ENCODE measurements at places on chromosomes 7 and 10.
A peak's percentile ranks its signal among the peaks of the same experiment; 100 is the strongest.

GRCh38 chr7:50496569-50496968, 46.4 kb upstream of the FIGNL1 start:
- DNase-seq: no peak

GRCh38 chr7:104530251-104530650, 201.8 kb downstream of the LHFPL3 start:
- no peak for DNase-seq

DNA sequence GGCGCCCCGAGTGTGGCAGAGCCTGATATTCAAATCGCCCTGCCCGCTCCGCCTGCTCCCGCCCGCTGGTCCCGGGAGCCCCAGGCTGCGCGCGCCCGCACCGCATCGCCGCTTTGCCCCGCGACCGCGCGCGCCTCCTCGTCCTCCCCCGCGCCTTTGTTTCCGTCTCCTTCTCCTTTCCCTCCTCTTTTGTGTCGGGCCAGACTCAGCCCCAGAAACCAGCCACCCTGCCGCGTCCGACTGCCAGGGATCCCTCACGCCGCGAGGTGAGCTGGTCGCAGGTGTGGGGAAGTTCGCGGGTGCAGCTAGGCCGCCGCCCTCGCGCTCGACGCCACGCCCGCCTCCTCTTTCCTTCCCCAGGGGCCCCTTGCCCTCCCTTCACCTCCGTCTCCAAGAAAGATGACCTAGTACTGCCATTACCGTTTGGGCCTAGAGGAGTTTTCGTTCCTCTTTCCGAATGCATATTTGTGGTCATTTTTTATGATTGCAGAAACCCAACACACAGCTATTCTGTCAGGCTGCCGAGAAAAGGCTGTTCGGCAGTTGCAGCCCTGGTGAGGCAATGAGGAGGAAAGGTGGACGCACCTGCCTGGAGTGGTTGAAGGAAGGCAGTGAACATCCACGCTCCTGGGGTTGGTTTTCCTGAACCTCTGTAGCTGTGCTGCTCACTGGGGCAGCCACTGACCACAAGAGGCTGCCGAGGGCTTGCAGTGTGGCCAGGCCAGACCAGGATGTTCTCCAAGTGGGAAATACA, 107.3 kb downstream of the SNX10 start:
- no peak for DNase-seq

DNA sequence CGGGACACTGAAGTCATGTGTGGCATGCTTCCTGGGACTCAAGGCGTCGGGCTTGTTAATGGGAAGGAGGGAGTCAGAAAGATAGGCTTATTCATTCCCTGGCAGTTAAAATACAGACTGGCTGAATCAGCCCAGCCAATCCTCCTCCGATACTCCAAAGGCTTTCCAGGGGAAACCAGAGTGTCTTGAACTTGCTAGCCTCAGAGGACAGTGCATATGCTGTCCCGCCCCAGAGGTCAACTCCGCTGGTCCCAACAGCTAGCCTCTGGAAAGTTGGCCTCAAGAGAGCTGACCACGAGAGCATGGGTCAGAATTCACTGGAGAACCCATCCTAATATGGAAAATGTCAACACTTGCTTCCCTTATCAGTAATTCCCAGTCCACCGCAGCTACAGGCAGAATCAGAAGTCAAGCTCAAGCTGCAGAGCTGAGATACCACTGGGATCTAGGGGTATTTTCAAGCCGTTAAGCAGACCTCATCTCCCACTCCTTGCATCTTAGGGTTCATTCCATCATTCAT, 43.0 kb downstream of the ELMO1 start:
- DNase-seq: no peak

DNA sequence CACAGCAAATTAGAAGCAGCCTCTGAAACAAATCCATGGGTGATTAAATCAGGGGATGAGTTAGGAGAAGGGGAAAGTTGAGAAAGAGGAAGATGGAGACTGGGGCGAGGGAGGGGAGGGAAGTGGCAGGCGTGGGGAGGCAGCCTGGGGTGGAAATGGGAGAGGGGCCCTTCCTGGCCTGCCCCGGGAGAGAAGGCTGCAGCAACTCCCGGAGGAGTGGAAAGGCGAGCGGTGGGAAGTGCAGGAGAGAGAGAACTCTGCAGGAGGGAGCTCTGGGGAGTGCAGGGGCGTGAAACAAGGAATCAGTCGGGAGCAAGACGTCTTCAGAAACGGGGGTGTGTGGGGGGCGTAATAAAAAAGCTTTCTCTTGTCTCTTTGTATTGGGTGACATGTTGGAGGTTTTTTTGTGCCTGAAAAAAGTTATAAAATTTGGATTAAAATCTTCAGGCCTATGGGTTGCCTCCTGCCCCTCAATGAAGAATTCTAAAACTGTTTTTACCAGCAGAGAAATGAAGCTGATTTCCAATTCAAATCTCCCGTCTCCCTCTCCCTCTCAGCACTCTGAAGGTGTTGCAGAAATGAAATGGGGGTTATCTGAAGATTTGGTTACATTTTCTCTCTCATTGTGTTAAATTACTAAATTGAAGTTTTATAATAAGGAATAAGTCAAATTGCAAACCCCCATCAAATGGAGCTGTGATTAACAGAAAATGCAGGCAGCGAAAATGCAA, 4.7 kb upstream of the UNCX start:
- no peak for DNase-seq

- no peak for DNase-seq
Observed at GRCh38 chr7:16028636-16029035, 342.2 kb upstream of the MEOX2 start.

DNA sequence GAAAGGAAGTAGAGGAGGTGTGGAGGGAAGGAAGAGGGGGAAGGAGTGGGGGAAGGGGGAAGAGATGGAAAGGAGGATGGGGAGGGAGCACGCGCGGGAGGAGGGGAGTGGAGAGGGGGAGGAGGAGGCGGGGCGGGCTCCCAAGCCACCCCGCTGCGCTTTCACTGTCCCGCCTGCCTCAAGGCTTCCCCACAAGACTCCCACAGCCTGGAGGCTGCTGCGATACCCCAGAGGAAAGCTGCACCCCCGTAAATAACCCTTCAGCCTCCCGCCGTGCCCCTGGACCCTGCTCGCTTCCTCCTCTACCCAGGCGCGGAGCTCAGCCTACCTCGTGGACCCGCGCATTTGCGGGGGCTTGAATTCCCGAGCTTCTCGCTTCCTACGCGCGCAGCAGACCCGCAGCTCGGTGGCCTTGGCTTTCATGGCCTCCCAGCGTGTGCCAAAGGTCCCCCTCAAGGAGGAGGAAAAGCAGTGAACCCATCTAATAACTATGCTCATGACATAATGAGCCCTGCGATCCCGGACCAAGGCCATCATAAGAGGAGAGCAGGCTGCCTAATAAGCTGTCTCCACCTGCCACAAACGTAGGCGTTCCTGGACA, at the start of gene C10orf67:
Gene C10orf67 (minus strand): TSS at position 557 of the 601 bp plus-strand sequence. CDS start 23 bp downstream, at position 534.
- no peak for DNase-seq

DNA sequence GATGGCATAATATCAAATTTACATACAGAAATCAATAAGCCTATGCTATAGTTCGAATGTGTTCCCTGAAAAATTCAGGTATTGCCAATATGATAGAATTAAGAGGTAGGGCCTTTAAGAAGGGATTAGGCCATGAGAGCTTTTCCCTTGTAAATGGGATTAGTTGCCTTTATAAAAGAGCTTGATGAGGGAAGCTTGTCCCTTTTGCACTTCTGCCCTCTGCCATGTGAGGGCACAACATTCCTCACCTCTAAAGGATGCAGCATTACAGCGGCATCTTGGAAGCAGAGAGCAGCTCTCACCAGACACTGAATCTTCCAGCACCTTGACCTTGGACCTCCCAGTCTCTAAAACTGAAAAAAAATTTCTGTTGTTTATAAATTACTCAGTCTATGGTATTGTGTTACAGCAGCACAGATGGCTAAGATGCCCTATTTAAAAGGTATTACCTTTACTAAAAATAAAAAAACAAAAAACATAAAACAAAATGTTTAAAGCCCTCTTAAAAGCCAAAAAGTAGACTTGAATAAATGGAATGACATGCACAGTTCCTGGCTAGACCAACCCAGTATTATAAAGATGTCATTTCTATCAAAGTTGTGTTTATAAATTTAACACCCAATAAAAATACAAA, 909.6 kb downstream of the REEP3 start:
- DNase-seq: no peak

DNA sequence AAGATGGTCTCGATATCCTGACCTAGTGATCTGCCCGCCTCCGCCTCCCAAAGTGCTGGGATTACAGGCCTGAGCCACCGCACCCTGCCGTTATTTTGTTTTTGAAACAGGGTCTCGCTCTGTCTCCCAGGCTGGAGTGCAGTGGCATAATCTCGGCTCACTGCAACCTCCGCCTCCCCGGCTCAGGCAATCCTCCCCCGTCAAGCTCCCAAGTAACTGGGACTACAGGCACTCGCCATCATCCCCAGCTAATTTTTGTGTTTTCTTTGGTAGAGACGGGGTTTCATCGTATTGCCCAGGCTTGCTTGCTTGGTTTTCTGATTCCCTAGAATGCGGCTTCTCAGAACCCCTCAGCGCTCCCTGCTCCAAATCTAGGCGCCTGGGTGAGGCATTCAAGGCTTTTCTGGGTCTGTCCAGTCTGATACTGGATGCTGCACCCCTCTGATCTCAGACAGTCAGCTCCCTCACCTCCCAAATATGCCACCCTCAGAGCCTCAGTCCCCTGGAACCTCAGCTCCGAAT, 1.3 kb downstream of the TFR2 start:
- peak; percentile 56 for DNase-seq

GRCh38 chr10:128078136-128078969, 47.9 kb downstream of the MKI67 start:
- peak; percentile 14 for DNase-seq

DNA sequence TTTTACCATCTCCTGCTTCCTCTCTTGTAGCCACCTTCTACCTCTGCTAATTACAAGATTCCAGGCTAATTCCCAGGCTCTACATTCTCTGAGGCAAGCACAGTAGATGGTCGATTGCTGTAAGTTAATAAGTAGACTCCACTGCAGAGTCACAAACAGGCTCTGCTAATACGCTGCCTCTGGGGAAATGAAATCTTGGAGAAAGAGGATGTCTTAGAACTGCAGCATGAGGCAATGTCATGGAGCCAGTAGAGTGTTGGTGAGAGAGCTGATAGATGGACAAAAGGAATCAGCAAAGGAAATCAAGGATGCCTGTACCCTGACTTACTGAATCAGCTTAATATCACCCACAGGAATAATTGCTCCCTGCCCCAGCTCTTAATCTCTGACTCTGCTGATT, 1260.3 kb downstream of the XPNPEP1 start:
- no peak for DNase-seq

- DNase-seq: no peak
Observed at GRCh38 chr10:7786430-7786829, 1.4 kb downstream of the KIN start.

DNA sequence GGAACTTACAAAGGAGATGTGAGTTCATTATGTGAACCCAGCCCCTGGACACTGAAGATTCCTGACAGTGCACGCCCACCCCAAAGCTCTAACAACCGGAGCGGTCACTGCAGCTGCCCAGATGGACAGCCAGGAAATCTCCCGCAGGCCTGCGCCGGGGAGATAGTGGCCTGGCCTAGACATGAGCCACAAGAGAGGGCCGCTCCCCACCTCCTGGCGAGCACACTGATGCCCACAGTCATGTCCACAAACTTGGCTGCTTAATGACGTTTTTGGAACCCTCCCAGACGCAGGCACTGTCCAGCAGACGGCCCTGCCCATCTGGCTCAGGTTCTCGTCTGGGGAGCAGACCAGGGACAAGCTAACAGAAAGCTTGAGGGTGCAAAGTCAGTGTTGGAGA, 34.2 kb downstream of the TCERG1L start:
- DNase-seq: no peak

DNA sequence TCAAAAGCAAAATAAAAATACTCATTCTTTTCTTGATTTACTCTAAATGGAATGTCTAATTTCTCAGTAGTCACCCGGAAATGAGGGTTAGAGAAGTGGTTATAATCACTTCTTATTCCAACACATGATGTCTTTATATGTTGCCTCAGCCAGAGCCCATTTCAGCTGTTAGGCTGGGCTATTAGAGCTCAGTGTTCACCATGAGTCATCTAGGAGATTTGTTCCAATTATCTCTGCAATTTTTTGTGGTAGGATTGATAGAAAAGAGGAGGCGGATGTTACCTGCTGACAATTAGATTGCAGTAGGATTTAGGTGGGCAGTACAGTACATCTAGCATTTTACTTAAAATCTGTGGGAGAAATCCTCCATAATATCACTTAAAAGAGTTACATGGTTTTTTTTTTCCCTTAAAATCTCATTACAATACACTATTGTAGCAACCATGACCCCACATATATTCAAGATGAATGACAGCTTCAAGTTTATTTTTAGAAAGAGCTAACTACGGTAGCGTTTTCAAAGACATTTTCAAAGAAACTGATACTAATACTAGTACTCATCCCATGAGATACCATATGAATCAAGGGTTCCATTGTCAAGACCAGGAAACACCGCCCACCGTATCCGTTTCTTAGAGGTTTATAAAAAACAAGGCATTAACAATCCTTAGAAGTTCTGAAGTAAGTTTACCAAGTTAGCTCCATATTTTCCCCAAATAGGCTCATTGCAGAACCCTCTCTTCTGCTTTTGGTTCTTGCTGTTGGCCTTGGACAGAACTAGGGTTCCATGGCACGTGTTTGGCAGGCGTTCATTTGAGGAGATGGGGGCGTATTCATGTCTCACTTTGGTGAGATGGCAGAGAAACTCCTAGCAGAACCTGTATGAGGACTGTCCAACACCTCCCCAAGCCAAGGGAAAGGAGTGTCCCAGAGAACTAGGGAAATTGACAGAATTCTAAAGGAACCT, 10.4 kb downstream of the CPA2 start:
- DNase-seq: no peak

DNA sequence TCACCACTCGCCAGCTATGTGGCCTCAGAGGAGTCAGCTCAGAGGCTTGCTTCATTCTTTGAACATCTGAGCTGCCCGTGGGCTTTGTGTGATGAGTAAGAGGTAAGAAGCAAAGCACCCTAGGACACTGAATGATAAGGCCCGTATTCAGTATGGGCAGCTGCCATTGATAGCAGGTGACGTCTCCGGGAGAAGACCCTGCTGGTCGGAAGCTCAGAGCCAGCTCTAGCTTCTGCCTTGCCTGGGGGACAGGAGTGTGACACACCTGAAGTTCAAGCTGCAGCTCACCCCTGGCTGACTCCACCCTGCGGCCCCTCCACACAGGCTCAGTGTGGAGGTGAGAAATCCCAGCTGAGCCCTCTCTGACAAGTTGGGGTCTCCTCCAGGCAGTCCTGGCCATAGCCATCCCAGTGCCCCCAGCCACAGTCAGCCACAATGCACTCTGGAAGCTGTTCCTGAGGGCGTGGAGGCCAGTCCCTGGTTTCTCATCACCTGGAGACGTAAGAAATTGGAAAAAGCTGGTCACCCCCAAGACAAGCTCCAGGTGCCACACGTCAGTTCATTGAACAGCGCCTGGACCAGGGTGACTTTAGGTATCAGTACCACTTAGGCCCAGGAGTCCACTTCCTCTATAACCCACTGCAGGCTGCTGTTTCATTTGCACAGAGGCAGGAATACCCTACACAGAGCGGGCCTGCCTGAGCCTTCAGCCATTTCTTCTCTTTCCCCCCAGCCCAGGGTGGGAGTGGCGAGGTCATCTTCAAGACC, 164.9 kb upstream of the RHEB start:
- no peak for DNase-seq

All from hematopoietic multipotent progenitor cell treated with erythropoietin and hydrocortisone succinate and interleukin-3 and kit ligand, for 17 days (in vitro differentiated cells).